GM04504 (cell line): ENCODE measurements at places on chromosomes 3 and 15.
A peak's percentile ranks its signal among the peaks of the same experiment; 100 is the strongest.

GRCh38 chr3:88408935-88409334 is 259.2 kb downstream of the C3orf38 start:
- DNase-seq, result no peak

- no peak for DNase-seq
Observed at GRCh38 chr3:64995857-64996551, 308.2 kb upstream of the ADAMTS9 start.

DNA sequence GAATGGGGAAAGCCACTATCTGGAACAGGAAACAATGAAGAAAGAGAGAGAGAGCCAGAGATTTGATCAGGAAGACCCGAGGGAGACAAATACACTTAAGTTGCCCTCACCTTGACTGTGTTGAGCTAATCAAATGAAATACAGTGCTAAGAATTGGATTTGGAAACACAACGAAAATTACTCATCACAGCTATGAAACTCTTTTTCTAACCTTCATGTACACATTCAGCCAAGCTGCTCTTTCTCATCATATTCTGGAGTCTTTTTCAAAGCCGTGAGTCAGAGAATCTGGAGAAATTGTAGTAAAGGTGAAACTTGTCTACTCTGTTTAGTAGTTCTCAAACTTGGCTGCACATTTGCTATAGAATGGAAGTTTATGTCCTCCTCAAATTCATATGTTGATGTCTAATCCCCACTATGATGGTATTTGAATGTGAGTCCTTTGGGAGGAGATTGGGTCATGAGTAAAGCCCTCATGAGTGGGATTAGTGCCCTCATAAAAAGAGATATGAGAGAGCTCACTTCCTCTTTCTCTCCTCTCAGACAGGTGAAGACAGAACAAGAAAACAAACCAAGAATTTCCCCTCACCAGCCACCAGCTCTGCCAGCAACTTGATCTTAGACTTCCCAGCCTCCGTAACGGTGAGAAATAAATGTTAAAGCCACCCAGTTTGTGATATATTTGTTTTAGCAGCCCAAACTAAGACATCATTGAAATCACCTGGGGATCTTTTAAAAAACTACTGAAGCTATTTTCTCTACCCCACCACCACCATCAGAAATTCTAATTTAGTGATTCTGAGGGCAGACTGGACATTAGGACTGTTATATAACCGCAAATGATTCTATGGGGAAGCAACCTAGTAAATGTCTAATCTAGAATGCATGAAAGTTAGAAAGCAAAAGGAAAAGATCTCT is 143.6 kb upstream of the GRM7 start:
- no peak for DNase-seq

DNA sequence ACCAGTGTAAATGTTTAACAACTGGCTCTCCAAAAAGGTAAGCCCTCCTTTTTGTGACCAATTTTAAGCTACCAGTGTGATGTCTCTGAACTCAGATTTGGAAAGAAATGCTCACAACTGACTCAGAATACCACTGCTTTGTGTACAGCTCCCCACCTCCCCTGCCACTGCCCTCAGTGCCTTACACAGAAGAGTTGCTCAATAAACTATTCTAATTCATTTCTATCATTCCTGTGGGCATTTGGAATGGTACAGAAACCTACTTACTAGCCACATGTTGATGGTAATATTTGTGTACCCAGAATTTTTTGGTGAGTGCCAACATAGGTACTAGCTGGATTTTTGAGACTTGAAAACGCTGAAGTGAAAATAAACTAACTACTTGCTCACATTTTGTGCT is 16.0 kb downstream of the LRRN1 start:
- DNase-seq, result no peak

GRCh38 chr3:130906374-130906995 is 12.6 kb downstream of the ATP2C1 start:
- no peak for DNase-seq

- DNase-seq, result no peak
Observed at GRCh38 chr15:37791693-37792092, 142.7 kb upstream of the TMCO5A start.

- DNase-seq, result peak; percentile 8
Observed at GRCh38 chr3:130834476-130834875, 59.4 kb upstream of the ATP2C1 start.
